ENCODE measurements at places on chromosomes 1 and 21. TPM values are rescaled to one million over a fixed set of nuclear protein-coding genes. Genes with fewer than 3 reads are reported as not detected.

The FOXD3 gene
- total RNA-seq: 0.75 TPM

The RGSL1 gene
- not detected for total RNA-seq

The C8A gene
- total RNA-seq: not detected

The COQ8A gene
- 19.9 TPM for total RNA-seq

The CDCA8 gene
- 46.6 TPM for total RNA-seq

The BTG3 gene
- 18.3 TPM for total RNA-seq

The KRTAP19-3 gene
- not detected for total RNA-seq
